ENCODE measurements at places on chromosomes 5 and 9.
A peak's percentile ranks its signal among the peaks of the same experiment; 100 is the strongest.

GRCh38 chr9:32906213-32906612, 95.2 kb downstream of the APTX start:
- DNase-seq = no peak

DNA sequence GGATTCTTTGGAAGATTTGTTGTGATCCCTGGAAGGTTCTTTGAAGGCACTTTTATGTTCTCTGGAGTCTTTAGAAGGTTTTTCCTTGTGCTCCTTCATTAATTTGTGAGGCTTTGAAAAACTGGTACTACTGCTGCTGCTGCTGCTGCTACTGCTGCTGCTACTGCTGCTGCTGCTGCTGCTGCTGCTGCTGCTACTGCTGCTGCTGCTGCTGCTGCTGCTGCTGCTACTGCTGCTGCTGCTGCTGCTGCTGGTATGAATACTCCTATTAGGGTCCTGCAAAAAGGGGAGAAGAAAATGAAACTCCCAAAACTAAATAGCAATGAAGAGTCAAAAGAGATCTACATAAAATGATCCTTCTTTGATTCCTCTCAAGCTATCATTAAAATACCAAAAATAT, 208.1 kb downstream of the MLLT3 start:
- DNase-seq = no peak

DNA sequence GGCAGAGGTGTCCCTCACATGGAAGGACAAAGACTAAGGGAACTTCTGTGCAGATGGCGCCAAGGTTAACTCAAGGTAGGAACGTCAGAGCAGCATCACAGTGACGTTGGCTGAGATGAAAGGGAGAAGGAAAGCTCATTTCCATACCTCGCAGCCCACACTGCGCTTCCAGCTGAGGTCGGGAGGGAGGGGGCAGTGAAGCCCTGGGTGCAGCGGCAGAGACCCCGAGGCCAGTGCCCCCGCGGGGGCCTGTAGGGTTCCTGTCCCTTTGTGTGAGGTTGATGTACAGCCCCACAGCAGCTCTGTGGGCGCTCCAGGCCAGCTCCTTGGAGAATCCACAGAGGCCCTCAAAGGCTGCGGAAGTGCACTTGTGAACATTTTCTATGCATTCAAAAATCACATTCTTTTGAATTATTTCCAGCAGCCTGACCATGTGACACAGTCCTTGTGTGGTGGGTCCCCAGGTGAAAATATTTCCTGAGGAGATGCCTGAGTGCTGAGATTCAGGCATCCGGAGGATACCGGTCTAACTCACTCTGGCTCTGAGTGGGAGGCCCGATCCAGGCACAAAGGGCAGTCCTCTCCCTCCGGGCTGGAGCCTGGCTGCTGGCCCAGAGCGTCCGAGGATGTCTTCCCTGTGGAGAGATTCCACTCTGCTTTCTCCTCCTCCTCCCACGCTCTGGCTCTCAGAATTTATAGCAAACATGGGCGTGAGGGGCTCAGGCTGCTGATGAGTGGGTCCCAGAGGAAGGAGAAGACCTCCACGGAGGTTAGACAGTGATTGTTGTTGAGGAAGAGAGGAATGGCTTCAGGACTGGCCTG, 150.7 kb downstream of the ICE1 start:
- no peak for DNase-seq

DNA sequence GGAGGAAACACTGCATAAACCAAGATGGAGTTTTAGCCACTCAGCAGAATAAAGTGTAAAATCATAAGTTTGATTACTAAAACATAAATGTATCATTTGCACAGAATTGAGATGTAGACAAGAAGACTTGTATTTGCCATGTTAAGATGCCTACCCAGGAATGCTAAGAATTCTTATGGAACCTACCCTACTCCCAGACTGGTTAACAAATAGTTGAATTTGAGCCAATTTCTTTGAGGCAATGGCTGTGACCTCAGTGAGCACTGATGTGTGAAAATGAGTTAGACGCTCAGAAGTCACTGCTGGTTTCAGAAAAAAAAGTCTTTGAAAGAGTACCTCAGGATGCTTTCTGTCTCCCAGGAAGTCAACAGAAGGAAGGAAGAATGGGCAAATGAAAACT, 95.6 kb downstream of the ESM1 start:
- DNase-seq = no peak

- no peak for DNase-seq
Measured at GRCh38 chr5:148561801-148562311, 92.5 kb downstream of the HTR4 start.

DNA sequence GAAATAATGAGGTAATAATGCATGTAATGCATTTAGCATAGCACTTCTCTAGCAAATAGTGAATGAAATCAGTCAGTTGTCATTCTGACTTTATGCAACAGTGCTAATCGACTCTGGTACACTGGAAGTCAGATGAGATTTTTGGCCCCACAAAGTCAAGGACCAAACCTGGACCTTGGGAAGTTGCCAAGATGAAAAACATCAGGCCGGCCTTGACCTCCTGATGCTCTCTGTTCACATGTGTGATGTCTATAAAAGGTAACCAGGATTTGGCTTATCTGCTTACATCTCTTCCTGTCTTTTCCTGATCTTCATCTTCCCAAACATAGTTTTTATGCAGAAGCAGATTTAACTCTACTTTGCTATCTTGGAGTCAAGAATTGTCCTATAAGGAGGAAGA, 39.5 kb downstream of the SLC22A5 start:
- DNase-seq = no peak

DNA sequence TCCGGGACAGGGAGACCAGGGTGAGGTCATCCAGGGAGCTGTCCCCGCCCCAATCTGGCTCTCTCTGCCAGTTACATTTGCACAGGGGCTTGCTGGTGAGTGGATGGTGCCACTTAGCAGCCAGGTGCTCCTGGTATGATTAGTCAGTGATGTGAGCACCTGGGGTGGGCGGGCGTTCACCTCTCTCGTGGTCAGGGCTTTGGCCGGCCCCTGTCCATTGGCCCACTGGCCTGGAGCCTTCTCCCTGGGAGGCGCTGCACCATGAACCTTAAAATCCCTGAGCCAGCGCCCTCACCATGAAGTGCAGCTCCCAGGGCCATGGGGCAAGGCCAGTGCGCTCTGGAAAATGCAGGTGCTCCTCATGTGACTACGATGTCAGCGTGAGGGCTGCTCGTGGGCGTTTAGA, 2.0 kb downstream of the NKD2 start:
- no peak for DNase-seq

DNA sequence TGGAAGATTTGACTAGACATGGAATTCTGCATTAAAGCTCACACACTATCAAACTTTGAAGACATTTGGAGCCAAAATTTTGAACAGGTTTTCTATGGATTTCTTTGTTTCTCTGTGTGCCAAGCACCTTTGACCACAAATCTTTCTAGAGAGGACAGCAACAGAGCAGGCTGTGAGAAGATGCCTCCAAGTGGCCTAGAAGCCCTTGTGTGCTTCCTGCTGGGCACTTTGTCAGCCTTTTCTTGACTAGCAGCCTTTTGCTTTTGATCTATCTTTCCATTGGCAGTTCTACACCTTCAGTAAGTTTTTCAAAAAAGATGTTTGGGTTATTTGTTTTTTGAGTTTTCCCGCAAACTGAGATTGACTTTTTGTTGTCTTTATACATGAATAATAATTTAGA, 84.6 kb downstream of the SNX24 start:
- DNase-seq = no peak

DNA sequence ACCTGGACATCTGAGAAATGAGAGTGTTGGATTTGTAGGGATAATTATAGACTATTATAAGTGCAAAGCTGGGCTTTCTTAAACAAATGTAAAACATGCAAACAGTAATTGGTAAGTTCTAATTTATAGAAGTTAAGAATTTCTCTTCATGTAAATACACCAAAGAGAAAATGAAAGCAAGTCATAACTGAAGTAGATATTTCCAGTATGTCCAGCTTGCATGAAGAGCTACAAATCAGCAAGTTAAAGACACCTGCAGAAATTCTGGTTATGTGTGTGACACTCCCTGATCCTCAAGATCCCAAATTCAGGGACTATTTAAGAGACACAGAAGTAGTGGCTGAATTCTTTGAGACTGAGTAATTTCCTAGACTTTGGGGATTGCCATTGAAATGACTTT, 308.9 kb downstream of the TLE4 start:
- DNase-seq = no peak

GRCh38 chr9:81600631-81601030, 88.7 kb downstream of the TLE1 start:
- DNase-seq = no peak

GRCh38 chr9:134887219-134887618, 6.6 kb downstream of the FCN2 start:
- DNase-seq = no peak

DNA sequence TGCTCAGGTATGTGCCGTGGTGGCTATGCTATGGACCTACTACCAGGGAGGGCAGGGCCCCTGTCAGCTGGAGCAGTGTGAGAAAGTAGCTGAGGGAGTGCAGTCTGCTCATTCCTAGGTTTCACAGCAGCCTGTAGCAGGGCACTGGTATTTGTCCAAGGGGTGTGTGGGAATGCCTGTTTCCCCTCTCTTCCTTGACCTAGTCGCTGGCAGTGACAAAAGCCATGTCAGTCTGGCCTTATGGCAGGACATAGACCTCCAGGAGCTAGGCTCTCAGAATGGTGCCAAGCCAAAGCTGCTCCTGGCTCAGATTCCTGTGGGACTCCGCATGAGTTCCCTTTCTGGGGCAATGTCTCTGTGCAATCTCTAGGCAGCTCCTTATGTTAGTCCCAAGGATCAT, 253.9 kb upstream of the TYRP1 start:
- no peak for DNase-seq

DNA sequence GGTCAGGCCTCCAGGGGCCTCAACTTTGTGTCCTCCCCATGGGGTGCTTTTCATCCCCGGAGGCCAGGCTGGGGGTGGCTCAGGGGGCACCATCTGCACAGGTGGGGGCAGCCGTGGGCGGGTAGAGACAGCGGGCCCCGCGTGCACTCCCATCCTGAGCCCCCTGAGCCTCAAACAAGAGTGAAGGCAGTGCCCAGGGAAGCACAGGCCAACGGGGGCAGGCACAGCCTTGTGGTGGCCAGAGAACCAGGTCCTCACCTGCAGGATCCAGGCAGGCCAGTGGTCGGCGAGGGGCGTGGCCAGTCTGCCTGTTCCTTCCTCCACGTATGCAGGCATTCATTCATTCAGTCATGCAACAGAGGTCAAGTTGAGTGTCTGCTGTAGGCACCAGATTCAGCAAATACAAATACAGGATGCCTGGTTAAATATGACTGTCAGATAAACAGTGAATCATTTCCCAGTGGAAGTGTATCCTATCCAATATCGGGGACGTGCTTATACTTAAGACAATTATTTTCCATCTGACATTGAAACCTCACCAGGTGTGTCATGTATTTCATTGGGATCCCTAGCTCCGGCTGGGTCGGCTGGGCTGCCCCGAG, 22.3 kb downstream of the KCNT1 start:
- DNase-seq = no peak

DNA sequence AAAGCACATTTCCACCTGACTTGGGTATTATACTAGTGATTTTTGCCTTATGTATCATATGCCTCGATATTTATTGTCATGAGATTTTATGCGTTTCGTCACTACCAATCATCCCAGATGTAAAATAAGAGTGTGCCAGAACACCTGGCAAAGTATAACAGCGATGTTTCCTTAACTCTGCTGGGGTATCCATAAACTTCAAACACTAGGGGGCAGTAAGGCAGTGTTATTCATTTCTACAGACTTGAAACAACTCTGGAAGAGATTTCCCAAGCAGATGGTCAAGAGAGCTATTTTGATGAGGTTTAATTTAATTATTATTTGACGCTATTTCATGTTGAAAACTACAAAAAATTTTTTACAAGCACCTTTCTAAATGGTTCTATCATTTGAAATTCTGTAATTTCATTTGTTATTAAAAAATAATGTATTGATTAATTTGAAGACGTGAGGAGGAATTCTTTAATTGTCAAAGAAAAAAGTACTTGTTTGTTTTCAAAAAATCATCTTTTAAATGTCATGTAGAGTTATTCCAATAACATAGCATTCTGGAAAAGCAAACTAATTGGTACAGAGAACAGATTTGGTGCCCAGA, 388.5 kb upstream of the CTNND2 start:
- DNase-seq = no peak

- DNase-seq = no peak
Measured at GRCh38 chr9:35164711-35165110, 2.9 kb downstream of the UNC13B start.

DNA sequence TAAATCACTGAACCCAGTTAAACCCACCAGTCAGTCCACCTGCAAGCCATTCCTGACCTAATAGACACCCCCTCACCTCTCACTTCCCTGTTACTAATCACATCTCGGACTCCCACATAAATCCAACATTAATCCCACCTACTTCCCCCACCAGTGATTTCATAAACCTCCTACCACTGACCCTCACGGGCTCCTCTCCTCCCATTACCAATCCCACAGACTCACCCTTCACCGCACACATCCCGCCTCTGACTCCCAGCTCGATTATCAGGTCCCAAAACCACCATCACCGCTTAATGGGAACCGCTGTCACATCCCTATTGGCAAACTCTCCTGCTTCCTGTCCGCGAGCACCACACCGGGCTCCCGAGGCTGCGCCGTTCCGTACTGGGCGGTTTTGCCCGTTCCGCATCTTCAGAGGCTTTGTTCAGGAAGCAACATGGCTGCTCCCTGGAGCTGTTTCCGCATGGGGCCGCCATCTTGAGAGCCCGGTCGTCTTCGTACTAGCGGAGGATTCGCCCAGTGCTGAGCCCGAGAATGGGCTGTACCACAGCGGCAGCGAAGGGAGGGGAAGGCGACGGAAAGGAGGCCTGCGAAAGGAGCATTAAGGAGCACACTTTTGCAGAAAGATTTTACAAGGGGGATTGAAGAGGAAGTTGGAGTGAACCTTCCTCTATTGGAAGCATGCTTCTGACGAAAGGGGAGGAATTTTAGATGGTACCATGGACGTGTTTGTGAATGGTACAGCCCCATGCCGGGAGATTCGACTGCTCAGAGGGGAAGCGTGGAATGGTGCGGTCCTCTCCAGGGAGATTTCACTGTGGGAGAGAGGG, at the start of gene ZNF300:
Gene ZNF300, minus strand, starts transcription at position 502 of the 833 bp plus-strand sequence. CDS start 1,825 bp downstream, outside the sequence.
- DNase-seq = peak; percentile 36

- DNase-seq = no peak
Measured at GRCh38 chr5:72436796-72437471, 70.3 kb downstream of the ZNF366 start.

DNA sequence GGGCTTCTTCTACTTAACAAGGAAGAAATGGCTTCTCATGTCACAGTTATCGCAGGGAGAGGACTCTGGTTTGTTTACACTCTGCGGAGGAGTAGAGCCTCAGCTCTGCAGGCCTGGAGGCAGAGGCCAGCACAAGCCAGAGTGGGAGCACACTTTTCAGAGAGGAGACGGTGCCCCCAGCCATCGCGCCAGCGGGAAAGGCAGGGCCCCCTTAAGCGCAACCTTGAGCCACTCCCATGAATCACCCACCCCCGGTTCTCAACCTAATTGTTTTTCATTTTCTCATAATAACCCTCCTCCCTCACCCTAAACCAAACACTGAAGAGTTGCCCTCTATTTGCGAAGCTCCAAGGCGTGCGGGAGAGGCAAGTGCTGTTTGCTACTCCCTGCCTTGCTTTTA, 208.4 kb upstream of the TBCA start:
- no peak for DNase-seq

GRCh38 chr5:74355041-74355824, 285.3 kb downstream of the ENC1 start:
- no peak for DNase-seq

- peak; percentile 27 for DNase-seq
Measured at GRCh38 chr9:90870621-90871326, 69.2 kb downstream of the SYK start.

GRCh38 chr5:81534441-81534840, 140.5 kb upstream of the ACOT12 start:
- no peak for DNase-seq

Measured in frontal cortex (tissue), 4 donors.